IMR-90 (cell line): ENCODE measurements at places on chromosomes 3 and 15. TPM values are rescaled to one million over a fixed set of nuclear protein-coding genes. Genes with fewer than 3 reads are reported as not detected.

CXCR6 gene
- total RNA-seq, result under 0.01 TPM in 1 of 2 replicates, not detected in the other

KCNH8 gene
- total RNA-seq, result not detected in 2 replicates

- DNase-seq, result no peak
Observed at GRCh38 chr3:10888518-10889090, 72.6 kb downstream of the SLC6A11 start.

DNA sequence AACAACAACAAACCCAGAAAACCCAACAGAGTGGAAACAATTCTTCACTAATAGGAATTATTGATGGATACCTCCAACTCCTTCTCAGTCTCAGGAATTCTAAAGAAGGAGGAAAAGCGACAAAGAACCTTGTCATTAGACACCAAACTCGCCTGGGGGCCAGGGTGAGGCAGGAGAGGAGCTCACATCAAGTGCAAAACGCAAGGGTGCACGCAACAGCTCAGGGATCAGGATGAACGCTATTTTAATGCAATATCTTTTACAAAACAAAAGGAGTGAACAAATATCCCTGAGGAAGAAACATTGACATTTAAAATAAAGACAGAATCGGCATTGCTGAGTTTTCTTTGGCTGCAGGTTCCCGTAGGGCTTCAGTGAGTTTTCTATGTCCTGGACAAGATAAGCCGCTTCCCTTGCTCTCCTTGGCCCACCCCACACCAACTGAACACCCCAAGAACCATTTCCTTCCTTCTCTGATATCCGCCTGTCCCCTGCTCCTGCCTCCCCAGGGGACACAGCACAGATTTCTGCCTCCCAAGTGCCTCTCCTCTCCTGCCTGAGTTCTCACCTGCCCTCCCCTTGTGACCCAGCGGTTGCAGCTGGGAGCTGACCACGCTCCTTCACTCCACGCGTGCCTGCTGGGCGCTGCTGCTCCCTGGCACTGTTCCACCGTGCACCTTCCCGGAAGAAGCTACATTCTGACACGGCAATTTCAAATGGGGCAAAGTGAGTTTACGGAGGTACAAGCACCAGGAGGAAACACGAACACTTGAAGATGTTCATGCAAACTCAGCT is 63.0 kb downstream of the ATP10A start:
- no peak for DNase-seq
